M059J (cell line): ENCODE measurements at places on chromosomes 3 and 15.
A peak's percentile ranks its signal among the peaks of the same experiment; 100 is the strongest.

GRCh38 chr15:63436872-63437375, 55.3 kb upstream of the CA12 start:
- DNase-seq: peak; percentile 81

DNA sequence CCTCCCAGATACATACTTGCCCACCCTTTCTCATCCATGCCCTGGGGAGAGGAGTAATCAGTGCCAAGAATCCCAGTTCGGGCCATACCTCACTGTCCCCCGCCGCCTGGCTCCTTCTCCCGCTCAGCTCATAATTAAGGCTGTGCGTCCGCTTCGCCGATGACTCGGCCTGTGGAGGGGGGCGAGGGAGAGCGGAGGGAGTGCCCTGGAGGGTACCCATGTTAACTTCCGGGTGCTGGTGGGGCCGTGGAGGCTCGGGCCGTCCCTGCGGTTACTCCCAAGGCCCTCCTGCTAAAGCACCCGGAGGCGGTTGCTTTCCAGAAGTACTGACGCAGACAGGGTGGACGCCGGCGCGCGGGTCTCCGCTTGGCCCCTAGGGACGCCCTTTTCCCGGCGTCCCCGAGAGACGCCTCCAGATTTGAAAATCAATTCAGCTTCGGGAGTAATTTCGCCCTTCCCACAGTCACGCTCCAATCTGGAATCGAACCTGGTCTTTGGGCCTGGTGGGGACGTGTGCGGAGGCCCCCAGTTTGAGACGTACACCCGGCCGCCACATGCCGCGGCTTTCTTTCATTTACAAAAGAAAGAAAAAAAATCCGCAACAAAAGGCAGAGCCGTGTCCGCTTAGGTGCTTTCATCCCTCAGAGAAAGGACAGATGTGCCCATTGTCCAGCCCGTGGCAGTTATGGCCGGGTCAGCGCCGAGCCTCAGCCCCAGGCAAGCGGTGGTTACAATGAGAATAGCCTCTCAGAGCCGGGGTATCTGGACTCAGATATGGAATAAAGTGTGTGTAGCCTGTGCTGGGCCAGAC, 1.0 kb upstream of the ONECUT1 start:
- DNase-seq: peak; percentile 67

GRCh38 chr3:46895204-46895660, 17.7 kb downstream of the PTH1R start:
- peak; percentile 38 for DNase-seq

GRCh38 chr3:108177536-108177935, 44.7 kb downstream of the IFT57 start:
- no peak for DNase-seq

DNA sequence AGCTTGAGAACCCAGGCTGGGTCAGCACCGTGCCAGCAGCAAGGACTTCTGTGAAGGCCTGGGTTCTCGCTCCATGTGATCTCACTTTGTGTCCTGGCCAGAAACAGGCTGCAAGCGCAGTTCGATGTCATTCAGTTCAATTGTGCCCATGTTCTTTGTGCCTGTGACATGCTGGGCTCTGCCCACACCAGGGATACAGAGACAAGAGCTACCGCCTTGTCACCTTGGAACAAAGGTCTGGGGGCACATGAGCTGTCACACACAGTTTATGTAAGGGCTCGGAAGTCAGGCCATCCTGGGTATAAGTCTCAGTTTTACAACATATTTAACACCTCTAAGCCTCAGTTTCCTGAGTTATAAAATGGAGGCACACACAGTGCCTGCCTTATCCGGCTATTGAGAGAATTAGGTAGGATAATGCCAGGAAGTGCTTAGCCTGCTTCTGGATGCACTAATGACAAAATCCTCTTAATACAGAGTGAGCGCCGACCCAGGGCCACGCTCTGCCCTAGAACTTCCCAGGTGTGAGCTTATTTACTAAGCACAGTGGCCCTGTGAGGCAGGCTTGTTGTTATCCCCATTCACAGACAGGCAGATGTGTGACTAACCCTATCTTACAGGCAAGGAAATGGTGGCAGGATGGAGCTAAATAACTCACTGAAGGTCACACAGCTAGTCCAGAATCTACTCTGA, 50.4 kb upstream of the LIMD1 start:
- no peak for DNase-seq

GRCh38 chr15:77525907-77526594, 105.4 kb downstream of the HMG20A start:
- no peak for DNase-seq
